Adipocyte (in vitro differentiated cells): ENCODE measurements at places on chromosomes 2 and 18.

GRCh38 chr2:115569547-115569946 is 1127.1 kb downstream of the DPP10 start:
- DNase-seq: no peak

DNA sequence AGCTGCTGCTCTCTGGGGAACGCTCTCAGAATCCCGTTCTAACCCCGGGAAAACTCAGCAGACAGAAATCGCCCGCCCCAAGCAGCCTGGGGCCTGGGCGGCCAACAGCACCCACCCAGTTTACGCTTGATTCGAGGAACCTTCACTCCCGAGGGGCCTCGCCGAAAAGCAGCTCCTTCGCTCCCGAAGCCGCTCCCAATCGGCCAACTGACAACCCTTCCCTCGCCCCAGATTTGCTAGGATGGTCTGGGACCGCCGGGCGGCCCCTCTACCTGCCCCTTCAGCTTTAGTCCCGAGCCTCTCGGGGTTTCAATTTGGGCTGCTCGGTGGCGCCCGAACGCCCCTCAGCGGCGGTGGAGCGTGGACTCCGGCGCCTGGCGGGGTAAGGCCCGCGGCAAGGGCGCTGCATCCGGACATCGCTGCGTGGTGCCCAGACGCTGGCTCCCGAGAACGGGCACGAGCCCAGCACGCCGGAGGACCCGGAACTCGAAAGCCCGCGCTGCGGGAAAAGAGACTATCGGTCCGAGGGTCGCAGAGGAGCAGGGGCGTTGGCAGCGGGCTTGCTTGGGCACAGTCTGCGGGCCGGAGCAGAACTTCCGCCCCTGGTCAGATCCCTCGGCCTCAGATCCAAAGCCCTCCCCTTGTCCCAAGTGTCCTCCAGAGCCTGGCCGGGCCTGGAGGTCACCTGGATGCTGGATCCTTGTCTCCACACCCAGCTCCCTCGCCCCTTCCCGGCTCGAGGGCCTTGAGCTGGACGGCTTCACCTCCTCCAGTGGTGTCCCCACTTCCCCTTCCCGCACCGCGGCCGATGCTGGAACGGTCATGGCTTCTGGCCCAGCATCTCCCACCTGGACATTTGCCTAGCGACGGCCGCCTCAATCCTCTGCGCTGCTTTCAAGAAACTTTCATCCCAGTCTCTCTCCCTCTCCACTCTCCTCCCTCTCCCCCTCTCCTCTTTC is 3.0 kb upstream of the OTX1 start:
- no peak for DNase-seq

DNA sequence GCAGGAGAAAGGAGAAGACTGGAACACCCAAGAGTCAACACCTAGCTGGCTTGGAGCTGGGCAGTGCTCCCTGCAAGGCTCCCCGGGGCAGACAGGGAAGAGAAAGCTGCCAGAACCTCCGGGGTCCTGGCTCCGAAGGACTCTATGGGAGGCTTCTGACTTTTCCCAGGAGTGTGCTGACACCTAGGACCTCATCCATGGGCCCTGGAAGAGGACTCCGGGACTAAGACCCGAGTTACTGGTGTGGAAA is 37.8 kb upstream of the ATP6V1B1 start:
- DNase-seq: no peak

GRCh38 chr18:9333441-9334328 is 888 bp upstream of the TWSG1 start:
- no peak for DNase-seq

DNA sequence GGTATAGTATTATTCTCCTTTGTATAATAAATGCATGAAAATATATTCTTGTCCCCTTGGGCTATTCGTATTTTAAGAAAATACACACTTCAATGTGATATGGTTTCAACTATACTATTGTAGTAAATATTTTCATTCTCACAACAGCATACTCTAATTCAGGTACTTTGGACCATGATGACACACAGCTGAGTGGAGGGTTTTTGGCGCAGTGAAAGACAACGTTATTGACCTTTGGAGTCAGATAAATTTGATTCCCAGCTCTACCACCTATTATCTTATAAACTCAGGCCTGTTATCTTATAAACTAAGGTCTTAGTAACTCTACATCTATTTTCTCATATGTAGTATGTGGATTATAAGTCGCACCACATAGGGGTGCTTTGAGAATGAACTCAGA is 895.9 kb upstream of the DDX18 start:
- DNase-seq: no peak

GRCh38 chr2:241141214-241141770 is 8.0 kb downstream of the PASK start:
- no peak for DNase-seq

DNA sequence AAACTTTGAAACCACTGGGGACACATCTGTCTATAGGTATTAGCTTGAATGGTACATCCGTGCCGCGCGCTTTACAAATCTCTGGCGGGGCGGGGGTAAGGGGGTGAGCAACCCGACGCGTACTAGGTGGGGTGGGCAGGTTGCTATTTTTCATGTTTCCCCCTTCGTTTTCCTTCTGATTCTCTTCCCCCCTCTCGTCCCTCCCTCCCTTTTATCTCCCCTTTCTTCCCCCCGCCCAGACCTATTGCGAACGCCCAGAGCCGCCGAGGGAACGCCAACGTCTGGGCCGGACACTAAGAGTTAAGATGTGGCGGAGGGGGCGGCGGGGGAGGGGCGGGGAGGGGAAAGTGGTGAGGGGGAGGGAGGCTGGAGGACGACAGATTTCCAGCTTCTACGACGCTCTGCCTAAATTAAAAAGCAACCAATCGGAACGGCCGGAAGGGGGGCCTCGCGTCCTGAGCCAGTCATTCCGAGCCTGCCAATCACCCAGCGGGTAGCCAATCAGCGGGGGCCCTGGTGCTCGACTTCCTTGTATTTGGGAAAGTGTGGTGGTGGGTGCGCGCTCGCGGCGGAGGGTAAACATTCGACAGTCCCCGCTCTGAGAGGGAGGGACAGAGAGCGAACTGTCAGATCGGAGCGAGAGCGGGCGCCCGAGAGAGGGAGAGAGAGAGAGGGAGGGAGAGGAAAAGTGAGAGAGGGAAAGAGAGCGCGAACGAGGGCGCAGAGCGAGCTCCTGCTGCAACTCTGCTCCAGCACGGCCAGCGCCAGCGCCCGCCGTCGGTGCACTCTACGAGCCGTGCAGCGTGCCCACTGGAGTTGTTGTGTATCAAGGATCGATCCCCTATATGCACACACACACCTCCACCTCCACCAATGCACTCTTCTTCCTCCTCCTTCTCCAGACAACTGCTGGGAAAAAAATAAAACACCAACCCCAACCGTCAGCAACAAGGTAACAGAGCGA is at the start of gene POU3F3:
Gene POU3F3, plus strand, starts transcription at position 582 of the 964 bp plus-strand sequence. CDS start 1,396 bp downstream, outside the sequence.
- no peak for DNase-seq

DNA sequence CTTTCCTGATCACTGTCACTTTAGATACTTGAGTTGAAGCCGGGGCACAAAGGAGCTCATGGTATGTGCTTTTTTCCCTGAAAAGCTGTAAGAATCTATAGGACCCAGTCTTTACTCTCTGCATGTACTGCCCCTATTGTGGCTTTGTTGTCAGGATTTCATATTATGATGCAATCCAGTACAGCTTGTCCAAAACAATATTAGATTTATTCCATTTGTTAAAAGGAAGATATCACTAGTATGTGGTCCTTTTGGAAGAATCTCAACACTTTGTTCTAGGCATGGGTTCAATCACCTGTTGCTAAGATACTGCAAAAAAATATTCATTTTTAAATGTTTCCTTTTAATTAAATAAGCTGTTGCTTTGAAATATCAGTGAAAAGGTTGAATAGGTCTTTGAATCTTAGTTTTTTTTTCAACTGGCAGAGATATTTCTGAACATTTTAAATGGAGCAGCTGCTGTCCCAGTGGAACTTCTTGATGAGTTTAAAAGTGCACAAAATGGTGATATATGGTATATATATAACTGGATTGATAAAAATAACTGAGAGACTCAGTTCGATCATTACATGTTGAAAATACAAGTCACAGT is 256.6 kb upstream of the NT5C1B start:
- DNase-seq: peak; percentile 48

DNA sequence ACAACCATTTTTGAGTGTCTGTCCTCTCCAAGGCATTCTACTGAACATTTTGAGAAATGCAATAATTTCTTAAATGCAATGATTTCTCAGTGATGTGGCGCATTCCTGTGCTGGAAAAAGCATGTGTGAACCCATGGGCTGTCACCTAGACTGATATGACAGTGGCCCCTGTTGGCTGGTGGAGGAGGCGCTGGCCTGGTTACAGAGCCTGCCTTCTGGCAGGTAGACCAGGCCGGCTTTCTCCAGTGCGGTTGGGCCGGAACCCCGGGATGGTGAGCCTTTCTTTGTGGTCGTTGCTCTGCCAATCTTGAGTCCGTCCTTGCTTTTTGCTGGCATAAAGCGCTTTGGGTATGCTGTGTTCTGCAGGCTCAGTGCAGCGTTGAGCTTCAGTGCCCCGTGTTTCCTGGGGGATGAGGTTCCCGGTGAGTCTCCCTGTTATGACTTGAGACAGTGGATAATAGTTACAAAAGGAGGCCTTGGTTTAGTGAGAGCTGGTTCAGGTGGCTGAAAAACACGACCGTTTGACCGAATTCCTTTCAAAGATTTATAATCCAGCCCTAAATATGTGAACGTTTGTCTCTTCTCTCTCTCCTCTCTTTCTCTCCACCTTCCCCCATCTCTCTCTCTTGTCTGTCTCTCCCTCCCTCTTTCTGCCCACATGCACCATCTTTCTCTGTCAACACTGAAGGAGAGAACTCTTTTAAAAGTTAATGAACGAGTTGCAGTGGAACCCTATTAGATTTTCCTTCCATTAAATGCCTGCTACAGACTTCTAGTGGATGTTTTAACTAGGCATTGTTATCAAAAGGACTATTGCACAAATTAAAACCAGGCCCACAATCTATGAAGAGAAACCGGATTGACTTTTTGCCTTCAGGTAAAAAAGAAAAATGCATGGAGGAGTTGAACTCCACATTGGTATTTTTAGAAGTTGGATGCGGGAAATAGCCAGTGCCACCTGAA is 34.0 kb downstream of the TSHZ1 start:
- no peak for DNase-seq

- no peak for DNase-seq
Measured at GRCh38 chr2:45825001-45825651, 173.7 kb downstream of the PRKCE start.

DNA sequence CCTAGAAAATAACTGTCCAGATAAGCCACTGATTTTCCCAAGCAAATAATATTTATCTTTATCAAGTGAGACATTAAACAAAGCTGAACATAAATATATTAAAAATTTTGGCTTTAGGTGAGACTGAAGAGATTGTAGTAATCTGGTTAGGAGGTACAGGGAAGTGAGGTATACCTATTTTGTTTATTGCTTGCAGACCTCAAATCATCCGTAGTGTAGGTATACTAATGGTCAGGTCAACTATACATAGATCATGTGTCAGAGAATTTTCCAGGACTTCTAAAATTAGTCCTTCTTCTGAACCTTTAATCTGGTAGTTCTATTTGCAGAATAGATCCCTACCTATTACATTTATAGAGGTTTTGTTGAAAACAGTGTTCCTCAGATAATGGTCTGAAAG is 41.5 kb downstream of the SP140 start:
- no peak for DNase-seq
